ENCODE measurements at places on chromosomes 6 and 20.

GRCh38 chr6:34093854-34094430 lies 51.9 kb downstream of the GRM4 start:
- DNase-seq: no peak

- no peak for DNase-seq
These were observed 100.0 kb upstream of the TAB2 start for GRCh38 chr6:149217466-149217888.

- no peak for DNase-seq
These were observed 22.8 kb downstream of the ZBTB46 start for GRCh38 chr20:63808145-63808724.

- no peak for DNase-seq
These were observed 128.9 kb downstream of the BACH2 start for GRCh38 chr6:90167514-90168379.

- no peak for DNase-seq
These were observed 83.3 kb downstream of the PLCB1 start for GRCh38 chr20:8215361-8215781.

GRCh38 chr6:85679445-85680123 lies 36.9 kb upstream of the SYNCRIP start:
- no peak for DNase-seq

- DNase-seq: no peak
These were observed 42.2 kb downstream of the FLRT3 start for GRCh38 chr20:14295238-14295637.

DNA sequence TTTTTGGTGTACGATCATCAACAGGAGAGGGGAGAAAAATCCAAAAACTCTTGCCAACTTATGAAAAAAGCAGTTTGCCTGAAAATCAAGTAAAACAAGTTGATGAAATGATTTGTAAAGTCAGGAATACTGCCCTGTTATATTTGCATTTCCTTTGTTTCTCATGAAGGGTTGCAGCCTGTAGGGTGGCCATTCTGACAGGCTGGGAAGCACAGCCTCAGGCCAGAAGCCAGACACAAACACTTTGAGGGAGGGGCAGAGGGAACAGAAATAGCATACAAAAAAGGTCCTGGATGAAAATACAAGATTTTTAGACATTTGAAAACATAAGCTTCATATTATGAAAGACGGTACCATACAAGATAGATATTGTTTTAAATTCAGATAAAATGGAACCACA lies 109.8 kb downstream of the DTNBP1 start:
- no peak for DNase-seq

GRCh38 chr20:43748274-43748673 lies 21.5 kb upstream of the GTSF1L start:
- DNase-seq: no peak

GRCh38 chr6:16894301-16894700 lies 133.0 kb upstream of the ATXN1 start:
- no peak for DNase-seq

DNA sequence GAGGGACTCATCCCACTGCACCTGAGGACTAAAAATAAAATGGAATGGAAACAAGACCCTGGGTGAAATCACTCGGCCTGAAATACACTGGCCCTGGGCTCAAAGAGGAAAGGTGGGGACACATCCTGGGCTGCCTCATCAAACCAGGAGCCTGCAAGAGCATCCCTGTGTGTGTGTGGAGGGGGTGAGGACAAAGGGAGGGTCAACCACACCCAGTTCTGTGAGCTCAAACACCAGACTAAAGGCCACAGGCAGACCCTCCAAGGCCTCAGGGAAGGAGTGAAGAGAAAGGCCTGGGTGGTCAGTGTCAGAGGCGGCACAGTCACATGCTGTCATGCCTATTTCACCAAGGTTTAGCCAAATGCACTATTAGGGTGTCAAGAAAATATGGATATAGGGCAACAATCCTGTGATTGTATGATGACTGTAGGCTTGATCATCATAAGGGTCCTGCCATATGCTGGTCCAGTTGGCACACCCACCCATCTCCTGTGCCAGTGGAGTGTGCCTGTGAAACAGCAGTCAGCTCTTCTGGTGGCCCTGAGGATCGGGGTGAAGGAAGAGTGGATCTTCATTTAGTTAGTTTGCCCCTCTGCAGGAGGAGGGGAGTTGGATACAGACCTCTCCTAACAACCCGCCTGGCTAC lies 28.9 kb downstream of the SRSF3 start:
- DNase-seq: no peak

DNA sequence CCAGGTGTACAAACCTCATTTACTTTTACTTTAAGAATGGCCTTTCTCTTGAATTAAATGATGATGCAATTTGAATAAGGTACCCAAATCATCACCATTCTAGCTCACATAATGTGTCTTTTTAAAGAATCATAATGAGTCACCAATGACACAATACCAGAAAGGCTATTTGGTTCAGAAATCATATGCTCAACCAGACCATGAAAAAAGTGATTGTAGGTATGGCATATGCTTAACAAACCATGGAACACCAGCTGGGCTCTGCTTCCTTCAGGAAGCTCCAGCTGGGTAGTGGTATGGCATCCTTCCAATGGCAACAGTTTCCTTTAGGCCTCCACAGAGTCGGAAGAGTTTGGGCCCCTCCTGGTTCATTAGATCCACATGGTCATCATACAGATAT lies 128.2 kb downstream of the FRK start:
- DNase-seq: no peak

GRCh38 chr6:32288426-32288825 lies 64.6 kb upstream of the NOTCH4 start:
- no peak for DNase-seq

DNA sequence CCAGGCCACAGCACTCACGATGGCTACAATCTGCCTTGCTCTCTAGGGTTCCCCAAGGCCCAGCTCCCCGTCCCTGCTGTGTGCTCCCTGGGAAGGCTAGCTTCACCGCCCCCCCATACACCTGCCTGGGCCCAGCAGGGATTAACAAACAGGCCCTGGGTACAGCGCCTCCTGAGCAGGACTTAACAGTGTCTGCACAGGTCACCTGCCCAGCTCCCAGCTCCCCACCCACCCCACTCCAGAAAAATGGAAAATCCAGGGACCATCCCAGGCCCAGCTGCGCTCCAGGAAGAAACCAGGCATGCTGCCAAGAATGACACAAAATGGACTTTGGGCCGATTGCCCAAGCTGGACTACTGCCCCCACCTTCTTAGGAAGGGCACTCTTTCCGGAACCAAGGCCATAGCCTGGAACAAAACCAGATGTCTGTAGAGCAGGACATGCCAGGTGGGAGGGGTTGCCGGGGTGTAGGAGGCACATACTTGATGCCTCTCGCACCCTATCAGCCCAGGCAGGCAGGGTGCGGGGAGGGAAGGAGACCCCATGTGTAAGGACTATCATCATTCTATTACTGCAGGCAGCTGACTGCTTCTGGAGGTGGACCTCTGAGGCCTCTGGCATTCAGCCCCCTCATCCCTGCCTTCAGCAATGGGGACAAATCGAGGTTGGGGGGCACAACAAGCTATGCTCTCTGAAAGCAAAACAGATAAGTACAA lies 104.9 kb downstream of the SNX5 start:
- no peak for DNase-seq

- DNase-seq: no peak
These were observed 520.9 kb downstream of the HTR1B start for GRCh38 chr6:76942203-76942966.

DNA sequence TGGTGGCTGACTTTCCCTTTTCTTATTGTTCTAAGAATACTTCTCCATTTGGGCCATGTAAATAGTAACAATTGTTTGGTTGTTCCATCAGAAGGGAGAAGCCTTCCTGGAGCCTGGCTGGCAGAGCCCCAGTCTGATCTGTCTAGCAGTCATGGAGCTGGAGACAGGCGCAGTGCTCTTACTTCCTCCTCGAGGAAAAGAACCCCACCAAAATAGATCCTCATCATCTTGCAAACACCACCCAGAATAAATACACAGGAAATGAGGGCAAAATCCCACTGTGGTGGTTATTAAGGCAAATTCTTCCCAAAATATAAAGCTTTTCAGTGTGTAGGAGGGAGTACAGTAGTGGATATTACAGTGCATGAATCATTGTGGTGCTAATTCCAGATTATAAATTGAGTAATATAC lies 195.1 kb upstream of the SGK1 start:
- no peak for DNase-seq

GRCh38 chr6:109867009-109867969 lies 110.8 kb upstream of the GPR6 start:
- no peak for DNase-seq

DNA sequence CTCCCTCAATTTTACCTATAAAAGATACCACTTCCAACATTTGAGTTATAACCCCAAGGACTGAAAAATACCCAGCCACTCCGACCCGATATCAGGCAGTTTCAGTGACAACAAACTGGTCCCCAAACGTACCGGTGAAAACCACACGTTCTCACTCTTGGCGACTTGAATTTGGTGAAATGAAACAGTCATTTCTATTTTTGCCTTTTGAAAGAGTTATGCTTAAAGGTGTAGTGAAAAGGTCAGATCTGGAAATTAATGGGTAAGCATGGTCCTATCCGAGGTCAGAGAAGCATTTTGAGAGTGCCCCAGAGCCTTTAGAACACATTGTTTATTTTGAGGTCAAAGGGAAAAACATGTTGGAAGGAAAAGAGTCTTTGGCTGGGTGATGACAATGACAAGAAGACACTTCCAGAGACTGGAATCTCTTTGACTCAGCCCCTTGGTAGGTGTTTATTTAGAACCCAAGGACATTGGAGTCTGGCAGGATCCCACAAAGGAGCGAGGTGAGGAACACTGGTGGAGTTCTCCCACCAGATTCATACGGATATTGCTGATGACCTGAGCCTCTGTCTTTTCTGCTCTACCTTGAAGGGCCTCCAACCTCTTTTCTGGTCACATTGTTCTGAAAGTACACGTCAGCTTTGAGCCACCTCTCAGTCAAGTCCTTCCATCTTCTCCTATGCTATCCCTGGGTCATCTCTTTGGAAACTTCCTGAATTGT lies 235.0 kb downstream of the GMPR start:
- no peak for DNase-seq

DNA sequence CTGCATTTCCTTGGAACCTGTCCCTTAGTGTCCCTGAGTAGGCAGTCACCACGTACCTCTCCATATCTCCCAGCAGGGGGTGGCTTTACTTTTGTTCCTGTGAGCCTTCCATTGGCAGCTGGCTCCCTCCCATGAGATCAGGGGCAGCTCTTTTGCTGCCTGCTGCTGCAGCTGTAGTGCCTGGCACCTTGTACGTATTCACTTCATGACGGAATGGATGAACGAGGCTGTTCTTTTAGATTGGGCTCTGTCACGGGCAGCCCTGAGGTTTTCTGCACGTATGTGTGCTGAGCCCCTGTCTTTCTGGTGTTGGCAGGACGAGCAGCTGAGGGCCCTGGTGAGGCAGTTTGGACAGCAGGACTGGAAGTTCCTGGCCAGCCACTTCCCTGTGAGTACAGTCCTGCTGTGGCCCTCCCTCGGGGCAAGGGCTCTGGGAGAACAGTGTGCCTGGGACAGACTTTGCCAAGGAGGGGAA lies 14.6 kb downstream of the MYBL2 start:
- no peak for DNase-seq

DNA sequence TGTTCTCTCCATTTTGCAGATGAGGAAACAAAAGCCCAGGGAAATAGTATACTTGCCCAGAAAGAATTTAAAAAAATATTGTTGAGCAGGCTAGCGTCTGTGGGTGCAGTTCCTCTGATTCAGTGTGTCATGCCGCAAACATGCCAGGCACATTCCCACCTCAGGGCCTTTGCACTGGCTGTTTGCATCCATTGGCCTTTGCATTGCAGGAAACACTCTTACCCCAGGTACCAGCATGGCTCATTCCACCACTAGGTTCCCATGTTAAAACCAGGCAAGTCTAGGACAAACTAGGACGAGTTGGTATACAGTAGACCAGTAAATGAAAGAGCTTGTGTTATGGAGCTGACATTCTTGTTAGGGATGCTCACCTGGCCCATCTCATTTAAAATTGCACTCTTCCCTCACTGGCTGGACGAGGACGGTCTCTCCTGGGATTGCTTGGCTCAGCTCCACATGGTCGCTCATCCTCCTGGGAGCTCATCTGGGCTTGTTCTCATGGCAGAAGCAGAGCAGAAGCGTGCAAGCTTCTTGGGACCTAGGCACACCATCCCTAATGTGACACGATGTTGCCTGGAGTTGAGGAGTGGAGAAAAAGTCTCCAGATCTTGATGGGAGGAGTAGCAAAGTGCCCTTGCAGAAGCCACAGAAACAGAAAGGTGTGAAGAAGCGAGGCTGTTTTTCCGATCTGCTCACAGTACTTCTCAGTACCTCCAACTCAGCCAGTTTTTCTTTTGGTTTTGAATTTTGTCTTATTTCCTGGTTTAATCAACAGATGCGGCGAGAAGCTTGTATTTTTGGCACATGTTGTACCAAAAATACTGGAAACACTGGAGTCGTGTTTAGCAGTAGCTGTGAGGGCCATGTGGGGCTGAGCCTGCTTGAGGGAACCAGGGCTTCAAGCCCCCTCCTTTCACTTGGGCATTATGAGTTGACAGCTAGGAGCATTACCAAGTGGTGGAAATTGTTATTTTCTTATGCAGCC lies 13.9 kb downstream of the ZNF831 start:
- DNase-seq: no peak

- DNase-seq: no peak
These were observed 26.9 kb downstream of the FOXF2 start for GRCh38 chr6:1416191-1416760.

DNA sequence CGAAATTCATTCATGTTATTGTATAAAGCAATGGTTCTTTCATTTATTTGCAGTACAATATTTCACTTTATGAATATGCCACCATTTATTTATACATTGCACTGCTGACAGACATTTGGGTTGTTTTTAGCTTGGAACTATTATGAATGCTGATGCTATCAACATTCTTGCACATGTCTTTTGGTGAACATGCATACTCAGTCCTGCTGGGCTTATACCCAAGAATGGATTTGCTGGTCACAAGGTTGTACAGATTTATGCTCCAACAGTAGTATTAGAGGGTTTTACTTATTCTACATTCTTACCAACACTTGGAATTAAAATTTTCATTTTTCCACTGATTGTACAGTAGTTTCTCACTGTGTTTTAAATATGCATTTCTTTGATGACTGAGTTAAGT lies 126.2 kb downstream of the PTPRK start:
- no peak for DNase-seq
